CD4-positive, CD25-positive, alpha-beta regulatory T cell (primary cell): ENCODE measurements at places on chromosomes 7 and 10.

- DNase-seq = no peak
These were observed 78.3 kb downstream of the LRRC17 start for GRCh38 chr7:102991077-102991539.

GRCh38 chr10:34172936-34173533, 642.1 kb downstream of the PARD3 start:
- DNase-seq = no peak

DNA sequence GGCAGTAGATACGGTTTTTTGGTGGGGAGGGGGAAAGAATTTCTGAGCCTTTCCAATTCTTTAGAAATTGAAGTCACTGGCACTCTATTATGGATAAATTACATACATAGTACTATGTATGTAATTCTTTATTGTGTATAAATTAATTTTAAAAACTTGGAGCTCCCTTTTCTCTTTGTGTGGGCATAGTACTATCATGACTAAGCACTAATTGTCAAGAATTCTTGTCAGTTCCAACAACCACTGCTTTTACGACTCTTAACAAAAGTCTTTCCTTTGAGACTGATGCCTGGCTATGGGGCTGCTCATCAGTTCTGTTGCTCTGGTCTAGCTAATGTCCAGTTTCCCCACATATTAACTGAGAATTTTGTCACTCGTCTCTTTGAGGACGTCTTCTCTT, 365.3 kb upstream of the RNF32 start:
- DNase-seq = no peak

GRCh38 chr7:116522247-116522646, 2.6 kb upstream of the CAV1 start:
- DNase-seq = no peak

DNA sequence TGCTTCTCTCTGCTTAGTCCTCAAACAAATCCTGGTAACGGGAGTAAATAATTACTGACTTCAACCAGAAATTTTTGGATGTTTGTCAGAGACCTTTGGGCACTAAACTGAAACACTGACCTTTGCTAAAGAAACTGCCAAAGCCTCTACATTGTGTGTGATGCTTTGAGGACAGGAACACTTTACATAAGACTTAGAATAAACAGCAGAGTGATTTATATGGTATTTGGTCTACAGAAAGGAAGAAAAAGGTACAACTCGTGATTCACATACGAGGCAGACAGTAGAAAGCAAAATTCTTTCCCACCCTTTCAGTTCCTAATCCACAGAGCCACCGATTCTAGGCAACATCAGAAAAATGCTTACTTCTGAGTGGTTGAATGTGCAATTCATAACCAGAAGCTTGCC, 59.8 kb downstream of the SLC16A12 start:
- no peak for DNase-seq

GRCh38 chr7:128037880-128038619, 6.8 kb upstream of the LRRC4 start:
- DNase-seq = no peak

GRCh38 chr7:126699707-126700106, 553.0 kb downstream of the GRM8 start:
- no peak for DNase-seq

DNA sequence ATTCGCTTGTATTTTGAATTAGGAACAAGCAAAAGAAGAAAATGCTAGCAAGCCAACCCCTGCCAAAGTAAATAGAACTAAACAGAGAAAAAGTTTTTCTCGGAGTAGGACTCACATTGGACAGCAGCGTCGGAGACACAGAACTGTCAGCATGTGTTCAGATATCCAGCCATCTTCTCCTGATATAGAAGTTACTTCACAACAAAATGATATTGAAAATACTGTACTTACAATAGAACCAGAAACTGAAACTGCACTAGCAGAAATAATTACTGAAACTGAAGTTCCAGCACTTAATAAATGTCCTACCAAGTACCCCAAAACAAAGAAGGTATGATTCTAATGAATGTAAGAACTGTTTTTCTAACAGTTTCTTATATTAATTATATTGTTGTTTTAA, 87.9 kb downstream of the KMT2E start:
- no peak for DNase-seq

GRCh38 chr10:80530251-80530650, 7.5 kb upstream of the SH2D4B start:
- peak; percentile 71 for DNase-seq

- no peak for DNase-seq
These were observed 33.7 kb downstream of the DDC start for GRCh38 chr7:50531401-50531911.

- DNase-seq = no peak
These were observed 36.9 kb downstream of the ZPBP start for GRCh38 chr7:50056131-50056530.
